ENCODE measurements at places on chromosomes 2 and 18. TPM values are rescaled to one million over a fixed set of nuclear protein-coding genes. Genes with fewer than 3 reads are reported as not detected.

DNA sequence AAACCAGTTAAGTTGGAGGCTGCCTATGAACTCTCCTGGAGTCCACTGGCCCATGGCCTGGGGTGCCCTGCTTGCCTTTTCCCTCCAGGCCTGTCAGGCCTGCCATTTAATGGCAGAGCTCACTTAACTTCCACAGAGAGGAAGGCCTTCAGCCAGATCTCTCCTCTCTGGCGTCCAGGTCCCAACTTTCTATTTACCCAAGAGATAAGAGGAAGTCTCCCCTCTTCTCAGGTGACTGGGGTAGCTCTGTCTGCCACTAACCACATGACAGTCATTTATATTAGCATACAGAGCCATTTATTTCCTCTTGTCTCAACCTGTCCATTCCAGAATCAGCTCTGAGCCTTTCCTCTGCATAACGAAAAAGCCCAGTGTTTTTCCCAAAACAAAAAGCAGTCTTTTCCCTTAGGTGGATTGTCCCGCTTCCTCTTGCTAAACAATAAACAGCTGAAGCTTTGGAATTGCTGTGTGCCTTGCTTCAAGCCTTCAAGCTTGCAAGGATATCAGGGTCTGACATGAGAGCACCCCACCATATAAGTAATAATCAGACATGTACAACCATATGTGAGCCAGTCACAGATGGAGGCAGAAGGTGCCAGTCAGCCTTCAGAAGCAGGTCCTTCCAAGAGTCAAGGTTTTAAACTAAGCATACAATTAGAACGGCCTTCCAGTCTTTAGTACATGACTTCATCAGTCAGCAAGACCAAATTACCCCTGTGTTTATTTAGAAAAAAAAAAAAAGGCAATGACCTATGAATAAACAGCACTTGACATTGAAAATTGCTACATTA, 71.2 kb upstream of the STPG4 start:
- DNase-seq: no peak

DNA sequence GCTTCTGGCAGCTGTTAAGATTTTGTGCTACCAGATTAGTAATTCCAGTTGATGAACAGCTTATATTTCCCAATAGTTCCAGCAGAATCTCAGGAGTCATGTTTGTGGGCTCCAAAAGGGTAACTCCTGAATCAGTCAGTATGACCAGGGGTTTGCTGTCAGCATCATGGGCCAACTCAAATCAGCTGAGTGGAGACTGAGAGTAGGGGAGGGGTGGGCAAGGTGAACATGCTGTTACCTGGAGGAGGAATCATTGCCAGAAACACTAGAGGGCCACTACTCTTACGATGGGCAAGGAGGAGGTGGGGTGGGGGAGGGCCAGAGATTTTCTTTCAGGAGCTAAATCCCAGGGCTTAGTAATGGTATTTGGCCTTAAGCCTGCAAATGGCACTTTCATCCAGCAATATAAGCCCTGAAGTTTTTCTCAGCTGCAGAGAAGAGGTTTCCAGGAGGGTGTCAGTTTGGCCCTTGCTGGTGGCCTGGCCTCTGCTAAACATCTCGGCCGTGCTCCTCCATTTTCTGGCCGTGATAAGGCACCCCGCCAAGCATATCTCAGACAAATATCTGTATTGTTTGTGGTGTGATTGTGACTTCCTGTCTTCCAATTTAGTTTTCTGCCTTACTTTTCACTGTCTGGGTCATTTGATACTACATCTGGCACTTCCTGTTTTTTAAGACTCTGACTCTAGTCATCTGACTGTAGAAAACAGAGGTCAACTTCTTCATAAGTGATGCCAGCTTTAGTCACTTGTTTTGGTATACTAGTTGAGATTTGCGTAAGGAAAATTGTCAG, 120.5 kb upstream of the CXCR4 start:
- no peak for DNase-seq

- no peak for DNase-seq
Measured at GRCh38 chr2:113741091-113741490, 15.4 kb downstream of the SLC35F5 start.

DNA sequence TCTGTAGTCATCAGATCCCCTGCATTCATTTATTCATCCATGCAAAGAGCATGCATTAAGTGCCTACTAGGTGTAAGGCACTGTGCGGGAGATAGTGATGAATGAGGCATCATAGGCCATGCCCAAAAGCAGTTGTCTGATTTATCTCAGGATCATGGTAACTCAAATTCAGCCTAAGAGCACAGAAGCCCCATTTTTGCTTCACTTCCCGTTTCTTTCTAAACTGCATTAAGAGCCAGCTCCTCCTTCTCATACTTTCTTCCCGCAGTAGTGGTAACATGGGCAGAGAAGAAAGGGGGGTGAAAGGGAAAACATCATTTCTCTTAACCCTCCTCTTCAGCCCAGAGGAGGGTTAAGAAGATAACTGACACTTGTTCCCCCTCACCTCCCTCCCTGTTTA, 2.9 kb downstream of the GPR45 start:
- DNase-seq: no peak

- DNase-seq: no peak
Measured at GRCh38 chr2:109021895-109022300, 32.9 kb upstream of the EDAR start.

- no peak for DNase-seq
Measured at GRCh38 chr2:227510620-227510958, 38.6 kb downstream of the AGFG1 start.

DNA sequence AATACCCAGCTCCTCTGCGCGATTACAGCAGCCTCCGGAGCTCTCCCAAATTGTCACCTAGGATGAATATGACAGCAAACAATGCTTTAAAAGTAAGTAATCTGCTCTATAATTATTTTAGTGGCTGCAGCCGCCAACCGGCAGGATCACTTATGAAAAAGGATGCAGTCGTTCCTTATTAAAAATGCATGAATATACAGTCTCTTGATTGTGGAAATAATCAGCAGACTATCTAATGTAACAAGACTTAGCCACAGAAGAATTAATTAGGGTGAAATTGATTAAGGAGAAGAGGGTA, 71.8 kb upstream of the STPG4 start:
- DNase-seq: no peak

The SCG2 gene
- 0.38 TPM for polyA plus RNA-seq

The ABCB11 gene
- 0.13 TPM for polyA plus RNA-seq
